Cortex of kidney (tissue), 1 donor: ENCODE measurements at places on chromosomes 2 and 18.

DNA sequence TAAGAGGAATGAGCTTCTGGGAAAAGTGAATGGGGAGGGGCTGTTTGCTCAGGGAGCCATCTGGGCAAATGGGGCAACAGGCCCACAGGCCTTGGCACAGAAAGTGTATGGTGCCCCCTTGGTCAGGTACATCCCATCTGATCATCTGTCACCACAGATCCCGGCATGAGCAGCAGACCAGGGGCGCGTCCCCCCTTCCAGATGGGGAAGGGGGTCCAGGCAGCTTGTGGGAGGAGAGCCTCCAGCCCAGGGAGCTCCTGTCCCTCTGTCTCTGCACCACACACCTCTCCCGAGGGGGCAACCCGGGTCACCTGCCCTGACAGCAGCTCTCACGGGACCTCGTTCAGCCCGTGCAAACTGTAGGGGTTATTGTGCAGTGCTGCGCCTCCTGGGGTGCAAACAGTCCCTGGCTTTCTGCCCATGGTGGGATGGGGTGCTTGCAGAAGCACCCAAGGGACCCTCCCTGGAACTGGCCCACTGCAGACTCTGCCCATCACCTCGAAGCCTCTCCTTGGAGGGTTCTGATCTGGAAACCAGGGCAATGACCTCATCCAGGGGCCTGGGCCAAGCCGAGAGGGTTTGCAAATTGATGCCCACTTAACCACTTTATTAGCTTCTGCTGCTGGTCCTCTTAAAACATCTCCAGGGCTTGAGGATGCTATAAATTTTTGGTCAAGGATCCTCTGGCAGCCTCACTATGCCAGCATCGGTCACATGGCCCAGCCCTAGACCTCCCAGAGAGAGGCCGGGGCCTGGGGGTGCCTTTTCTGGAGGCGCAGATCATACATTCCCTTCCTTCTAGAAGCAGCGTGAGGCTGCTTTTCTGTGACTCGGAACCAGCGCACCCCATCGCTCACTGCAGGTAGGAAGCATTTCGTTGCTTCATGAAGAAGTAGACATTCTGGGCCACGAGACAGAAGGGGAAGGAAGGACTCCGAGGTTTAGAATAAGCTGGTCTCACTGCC lies 7.6 kb upstream of the BOK start:
- DNase-seq: no peak

GRCh38 chr2:215430528-215431187 lies 5.2 kb downstream of the FN1 start:
- no peak for DNase-seq

- no peak for DNase-seq
Measured at GRCh38 chr18:42533009-42533575, 578.1 kb downstream of the PIK3C3 start.

- no peak for DNase-seq
Measured at GRCh38 chr2:52597346-52597745, 1170.3 kb upstream of the CHAC2 start.

- no peak for DNase-seq
Measured at GRCh38 chr2:203692031-203692710, 14.3 kb upstream of the CD28 start.

- no peak for DNase-seq
Measured at GRCh38 chr2:59824314-59824713, 729.1 kb downstream of the BCL11A start.

- no peak for DNase-seq
Measured at GRCh38 chr2:28659127-28659526, 92.5 kb upstream of the PPP1CB start.
